ENCODE measurements at places on chromosomes 16 and 17.
A peak's percentile ranks its signal among the peaks of the same experiment; 100 is the strongest.

DNA sequence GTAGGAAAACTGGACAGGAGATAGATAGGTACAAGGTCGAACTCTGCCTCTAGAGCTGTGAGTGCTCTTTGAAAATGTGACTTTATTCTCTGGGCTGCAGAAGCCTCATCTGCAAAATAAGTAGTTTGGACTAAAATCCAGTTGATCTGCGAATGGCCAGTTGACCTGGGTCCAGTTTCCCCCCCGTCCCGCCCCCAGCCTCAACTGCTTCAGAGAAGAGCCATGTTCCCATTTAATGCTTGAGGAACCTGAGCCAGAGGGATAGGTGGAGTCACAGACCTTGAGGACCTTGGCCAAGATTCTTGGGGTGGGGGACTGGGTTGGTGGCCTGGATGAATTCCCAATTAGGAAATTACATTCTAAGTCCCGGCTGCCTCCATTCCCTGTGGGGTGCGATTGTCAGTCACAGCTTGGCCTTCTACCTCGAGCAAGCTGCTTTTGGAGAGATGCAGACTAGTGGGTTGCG, 14.1 kb downstream of the TBX2 start:
- no peak for DNase-seq

DNA sequence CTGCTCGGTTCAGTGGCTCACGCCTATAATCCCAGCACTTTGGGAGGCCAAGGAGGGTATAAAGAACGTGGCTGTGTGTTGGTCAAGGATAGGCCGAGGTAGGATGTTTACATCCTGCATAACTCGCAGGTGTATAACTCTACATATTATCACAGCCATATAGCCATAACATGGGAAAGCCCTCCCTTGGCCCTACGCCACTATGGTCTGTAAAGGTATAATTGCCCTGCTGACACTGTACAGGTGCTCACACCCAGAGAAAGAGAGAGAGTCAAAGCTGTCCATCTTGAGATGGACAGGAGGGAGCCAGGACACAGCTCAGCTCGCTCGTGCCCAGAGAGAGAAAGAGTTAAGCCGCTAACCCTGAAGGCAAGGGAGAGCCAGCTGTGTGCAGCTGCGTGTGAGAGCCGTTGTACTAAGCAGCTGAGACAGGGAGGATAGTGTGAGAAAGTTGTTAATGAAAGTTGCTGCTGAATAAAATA, 30.4 kb upstream of the DHX8 start:
- DNase-seq: no peak

GRCh38 chr16:54780266-54780665, 150.4 kb upstream of the IRX5 start:
- no peak for DNase-seq

DNA sequence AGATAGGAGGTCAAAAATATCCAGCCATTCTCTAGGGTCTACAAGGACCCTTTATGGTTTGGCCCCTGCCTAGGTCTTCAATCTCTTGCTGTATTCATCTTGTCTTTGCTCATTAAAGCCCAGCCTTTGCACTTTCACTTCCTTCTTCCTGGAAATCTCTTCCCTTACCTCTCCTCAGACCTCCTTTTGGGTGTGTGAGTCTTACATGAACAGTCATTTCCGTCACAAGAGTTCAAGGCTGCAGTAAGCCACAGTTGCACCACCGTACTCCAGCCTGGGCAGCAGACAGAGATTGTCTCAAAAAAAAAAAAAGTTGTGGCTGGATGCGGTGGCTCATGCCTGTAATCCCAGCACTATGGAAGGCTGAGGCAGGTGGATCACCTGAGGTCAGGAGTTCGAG, 6.0 kb upstream of the ATP1B2 start:
- DNase-seq: no peak

DNA sequence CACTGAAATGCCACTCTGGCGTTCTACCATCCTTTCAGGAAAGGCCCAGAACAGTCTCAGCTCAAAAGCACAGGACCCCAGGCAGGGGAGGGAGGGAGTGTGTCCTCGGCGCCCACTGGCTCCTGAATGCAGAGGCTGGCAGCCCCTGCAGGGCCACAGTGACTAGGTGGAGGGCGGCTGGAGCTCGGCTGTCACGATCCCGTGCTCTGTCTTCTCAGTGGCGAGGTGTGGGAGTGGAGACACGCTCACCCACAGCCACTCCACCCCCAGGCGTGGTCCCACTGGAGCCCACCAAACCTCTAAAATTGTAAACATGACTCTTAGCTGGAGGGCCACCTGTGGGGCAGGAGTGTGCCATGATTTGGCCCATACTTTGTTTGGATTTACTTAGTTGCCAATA, 16.4 kb upstream of the FASN start:
- no peak for DNase-seq

DNA sequence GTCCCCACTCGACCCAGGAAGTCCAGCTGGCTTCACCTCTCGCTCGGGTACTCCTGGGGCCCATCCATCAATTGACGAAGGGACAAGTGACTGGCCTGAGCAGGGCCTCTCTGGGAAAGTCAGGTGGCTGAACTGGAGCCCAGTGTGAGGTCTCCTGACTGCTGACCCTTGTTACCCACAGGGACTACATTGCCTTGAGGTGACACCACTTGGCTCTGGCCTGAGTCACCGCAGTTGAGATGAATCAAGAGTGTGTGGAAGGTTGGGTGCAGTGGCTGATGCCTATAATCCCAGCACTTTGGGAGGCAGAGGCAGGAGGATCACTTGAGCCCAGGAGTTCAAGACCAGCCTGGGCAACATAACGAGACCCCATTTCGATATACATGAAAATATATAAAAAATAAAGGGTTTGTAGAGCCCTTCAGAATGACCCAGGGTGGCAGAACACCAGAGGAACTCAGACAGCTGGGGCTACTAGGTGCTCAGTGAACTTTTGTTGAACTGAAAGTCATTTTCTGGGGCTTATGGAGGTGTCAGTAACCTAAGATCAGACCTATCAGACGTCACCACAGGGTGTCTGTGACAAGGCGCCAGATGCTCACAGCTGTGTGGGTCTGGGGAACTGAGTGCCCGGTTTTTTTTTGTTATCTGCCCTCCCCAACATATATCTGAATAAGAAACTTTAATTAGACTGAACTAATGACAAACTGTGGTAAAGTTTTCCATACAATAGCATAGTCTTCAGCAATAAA, 14.8 kb upstream of the ZFP90 start:
- no peak for DNase-seq

DNA sequence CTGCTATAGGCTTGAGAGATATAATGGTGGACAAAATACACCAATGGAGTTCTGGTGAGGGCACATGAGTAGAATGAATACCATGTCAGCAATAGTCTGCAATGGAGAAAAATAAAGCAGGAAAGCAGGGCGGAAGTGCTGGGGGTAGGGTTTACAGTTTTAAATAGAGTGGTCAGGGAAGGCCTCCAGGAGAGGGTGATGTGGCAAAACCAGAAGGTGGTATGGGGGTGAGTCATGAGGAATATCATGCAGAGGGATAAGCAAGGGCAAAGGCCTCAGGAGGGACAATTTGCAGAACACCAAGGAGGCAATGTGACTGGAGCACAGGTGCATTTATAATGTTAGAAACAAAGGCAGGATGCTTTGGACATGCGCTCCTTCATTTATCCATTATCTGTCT, 102.0 kb downstream of the ITFG1 start:
- no peak for DNase-seq

DNA sequence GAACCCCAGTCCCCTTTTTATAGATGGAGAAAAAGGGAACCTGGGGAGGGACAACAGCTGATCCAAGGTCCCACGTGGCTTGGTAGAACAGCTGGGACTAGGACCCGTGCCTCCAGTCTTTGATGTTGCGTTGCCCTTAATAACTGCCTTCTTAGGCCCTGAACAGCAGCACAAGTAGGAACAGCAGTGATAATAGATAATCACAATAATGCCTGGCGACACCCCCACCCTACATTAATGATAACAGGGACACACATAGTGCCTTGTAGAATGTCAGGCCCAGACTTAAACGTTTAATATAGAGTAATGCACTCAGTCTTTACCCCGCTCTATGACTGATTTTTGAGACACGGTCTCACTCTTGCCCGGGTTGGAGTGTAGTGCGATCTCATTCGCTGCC, 96.4 kb downstream of the ABCC6 start:
- no peak for DNase-seq

DNA sequence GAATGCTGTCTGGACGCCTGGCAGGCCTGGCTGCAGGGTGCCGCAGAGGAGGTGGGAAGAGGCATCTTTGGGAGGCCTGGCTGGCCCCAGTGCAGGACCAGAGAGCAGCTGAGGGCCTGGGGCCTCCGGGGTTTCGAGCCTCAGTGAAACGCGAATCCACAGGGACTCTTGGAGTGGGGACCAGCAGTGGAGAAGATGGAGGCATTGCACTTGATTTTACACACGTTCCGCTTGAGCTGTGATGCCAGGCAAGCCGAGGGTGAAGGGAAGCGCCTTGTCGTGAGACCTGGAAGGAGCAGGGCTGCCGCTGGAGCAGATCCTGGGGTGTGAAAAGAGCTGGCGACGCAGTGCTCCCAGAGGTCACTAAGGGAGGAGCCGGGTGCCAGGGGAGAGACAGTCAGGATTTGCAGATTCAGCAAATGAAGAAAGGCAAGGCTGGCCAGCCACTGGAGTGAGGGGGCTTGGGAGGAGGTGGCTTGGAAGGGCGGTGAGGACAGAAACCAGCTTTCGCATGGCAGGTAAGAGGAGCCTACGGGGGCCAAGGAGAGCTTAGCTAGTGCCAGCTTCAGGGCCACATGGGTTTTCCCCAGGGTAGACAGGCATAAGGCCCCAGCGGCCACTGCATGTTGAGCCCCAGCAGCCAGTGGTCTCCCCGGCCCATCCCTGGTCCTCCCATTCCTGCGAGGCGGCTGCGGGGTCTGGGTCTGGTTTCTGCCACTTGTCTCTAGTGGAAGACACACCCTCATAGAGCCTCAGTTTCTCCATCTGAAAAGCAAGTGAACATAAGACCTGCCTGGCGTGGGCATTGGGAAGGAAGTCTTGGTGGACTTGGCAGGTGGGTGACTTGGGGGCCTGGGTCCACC, 175.2 kb upstream of the CHMP6 start:
- DNase-seq: no peak

DNA sequence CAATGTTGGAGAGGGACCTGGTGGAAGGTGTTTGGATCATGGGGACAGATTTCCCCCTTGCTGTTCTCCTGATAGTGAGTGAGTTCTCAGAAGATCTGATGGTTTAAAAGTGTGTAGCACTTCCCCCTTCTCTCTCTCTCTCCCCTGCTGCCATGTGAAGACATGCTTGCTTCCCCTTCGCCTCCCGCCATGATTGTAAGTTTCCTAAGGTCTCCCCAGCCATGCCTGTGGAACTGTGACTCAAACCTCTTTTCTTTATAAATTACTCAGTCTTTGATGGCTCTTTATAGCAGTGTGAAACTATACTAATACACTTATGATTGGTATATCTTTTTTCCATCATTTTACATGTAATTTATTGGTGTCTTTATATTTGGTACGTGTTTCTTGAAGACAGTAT, 13.4 kb downstream of the ADGRG5 start:
- DNase-seq: no peak

DNA sequence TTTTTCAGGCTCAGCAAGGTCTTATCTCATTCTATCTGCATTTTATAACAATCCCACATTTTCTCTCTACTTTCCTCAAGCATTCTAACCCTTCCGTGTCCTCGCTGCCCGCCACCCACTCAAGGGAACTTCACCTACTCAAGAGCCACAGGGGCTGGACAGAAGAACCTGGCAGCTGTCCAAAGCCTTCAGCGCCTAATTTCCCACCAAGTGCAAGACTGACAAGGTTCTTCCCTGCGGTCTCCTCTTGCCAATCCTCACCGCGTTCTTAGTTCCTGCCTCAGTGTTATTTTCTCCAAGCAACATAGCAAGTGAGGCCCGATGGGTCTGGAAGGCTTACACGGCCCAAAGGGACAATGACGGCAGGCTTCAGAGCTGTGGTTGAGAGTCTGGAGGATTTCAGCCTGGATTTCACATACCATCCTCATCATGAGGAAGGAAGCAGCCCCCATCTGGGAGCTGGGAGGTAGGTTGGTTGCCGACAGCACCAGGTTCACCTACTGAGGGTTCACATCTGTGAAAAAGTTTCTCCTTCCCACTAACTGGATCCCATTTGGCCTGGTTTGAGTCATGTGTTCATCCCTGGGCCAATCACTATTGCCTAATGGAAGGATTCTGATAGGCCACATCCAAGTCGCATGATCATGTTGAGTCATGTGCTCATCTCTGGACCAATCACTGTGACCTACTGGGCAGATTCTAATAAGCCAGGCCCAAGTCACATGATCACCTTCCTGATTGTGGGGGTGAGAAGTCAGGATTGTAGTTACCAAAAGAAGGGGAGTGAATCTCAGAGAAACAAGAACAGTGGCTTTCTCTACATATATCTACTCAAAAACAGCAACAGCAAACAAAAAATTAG, 108.2 kb downstream of the N4BP1 start:
- no peak for DNase-seq

- DNase-seq: no peak
Observed at GRCh38 chr16:82136956-82137821, 32.8 kb downstream of the MPHOSPH6 start.

- peak; percentile 96 for DNase-seq
Observed at GRCh38 chr17:14308965-14309879, 8.3 kb downstream of the HS3ST3B1 start.

DNA sequence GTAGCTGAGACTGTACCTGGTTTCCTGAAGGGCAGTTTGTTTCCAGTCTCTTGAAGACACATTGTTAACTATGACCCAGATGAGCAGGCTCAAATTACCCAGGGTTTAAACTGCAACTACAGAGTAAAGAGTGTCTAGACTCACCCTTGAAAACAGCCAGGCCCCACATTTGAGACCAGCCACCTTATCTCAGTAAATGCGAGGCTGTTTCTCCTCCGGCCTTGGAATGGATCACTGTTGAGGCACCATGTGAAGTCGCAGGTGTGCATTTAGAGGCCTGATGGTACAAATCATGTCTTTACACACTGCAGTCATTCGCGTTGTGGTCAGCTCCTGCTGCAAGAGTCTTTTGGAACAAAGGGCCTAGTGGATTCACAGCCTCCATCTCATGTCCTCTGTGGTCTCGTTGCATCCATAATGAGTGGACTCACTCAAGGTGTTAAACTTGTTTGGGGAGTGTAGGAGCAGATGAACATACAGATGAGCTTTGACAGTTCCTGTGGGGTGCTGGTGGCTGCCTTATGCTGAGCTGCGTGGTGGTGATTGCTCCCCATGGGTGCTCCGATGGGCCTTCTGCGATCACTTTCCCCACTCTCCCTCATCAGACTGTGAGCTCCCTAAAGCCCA, 18.5 kb upstream of the N4BP1 start:
- no peak for DNase-seq

GRCh38 chr16:50610331-50611262, 62.4 kb downstream of the NKD1 start:
- no peak for DNase-seq

- DNase-seq: no peak
Observed at GRCh38 chr16:31347445-31347844, 7.5 kb upstream of the ITGAX start.
